Trophoblast cell (in vitro differentiated cells and primary cell): ENCODE measurements at places on chromosomes 2 and 18.

DNA sequence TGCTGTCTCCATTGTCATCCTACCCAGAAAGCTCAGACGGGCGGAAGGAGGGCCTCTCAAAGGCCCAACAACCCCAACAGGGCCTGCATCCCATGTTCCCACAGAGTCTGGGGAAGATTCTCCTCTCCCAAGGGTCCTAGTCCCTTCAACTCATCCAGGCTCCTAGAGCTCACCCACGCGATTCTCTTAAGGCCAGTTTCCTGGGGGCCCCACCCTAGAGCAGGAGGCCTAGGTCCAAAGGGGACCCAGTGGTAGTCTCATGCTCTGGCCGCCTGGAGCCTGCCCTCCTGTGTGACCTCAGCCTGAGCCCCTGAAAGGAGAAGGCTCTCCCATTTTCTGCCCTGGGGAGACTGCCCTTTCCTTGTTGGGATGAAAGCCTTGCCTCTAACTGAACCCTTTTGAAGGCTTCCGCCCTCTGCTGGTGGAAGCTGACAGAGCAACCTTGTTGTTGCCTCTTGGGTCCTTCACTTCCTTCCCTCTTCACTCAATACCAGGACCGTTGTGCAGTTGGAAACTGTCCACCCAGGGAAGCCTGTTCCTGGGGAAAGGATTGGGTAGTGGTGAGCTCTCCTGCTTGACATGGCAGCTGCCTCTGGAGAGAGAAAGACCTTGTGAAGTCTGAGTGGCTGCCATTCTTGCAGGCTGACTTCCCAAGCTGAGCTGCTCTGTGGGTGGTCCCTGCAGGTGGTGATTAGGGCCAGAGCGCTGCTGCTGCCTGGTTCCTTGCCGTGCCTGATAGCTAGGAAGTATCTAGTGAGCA lies 86.0 kb upstream of the ALPP start:
- peak; percentile 79 for DNase-seq

DNA sequence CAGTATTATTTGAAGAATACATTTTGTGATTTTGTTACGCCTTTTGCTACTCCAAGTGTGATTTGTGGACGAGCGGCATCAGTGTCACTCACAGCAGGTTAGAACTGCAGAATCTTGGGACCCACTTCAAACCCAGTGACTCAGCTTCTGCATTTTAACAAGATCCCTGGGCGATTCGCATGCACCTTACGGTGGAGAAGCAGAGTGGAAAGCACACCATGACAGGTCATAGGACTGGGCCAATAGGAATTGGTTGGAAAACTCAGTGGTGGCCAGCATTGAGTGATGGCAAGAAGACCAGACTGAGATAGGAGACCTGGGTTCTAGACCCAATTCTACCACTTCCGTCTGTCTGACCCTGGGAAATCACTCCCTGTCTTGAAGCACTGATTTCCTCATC lies 26.3 kb downstream of the CTLA4 start:
- peak; percentile 36 for DNase-seq

DNA sequence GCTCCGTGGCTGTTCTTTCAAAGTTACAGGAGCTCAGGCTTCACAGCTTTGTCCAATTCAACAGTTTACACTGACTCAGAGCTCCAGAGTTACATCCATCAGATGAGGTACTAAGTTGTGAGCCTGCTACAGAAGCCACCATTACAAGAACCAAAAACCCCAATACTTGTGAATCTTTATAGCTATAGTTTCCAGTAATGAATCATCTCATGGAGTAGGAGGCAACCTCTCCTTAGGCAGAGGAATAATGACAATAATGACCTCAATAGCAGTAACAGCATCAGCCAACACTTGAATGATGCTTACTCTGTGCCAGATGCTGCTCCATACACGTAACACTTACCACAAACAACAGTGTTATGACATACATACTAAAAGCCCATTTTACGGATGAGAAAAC lies 3.6 kb downstream of the ZC3H8 start:
- DNase-seq, result no peak

- DNase-seq, result no peak
Measured at GRCh38 chr2:19246496-19246895, 111.9 kb downstream of the OSR1 start.

GRCh38 chr2:122136056-122136455 lies 380.6 kb downstream of the TSN start:
- peak; percentile 35 for DNase-seq

GRCh38 chr2:54514822-54515569 lies 58.9 kb downstream of the SPTBN1 start:
- no peak for DNase-seq

DNA sequence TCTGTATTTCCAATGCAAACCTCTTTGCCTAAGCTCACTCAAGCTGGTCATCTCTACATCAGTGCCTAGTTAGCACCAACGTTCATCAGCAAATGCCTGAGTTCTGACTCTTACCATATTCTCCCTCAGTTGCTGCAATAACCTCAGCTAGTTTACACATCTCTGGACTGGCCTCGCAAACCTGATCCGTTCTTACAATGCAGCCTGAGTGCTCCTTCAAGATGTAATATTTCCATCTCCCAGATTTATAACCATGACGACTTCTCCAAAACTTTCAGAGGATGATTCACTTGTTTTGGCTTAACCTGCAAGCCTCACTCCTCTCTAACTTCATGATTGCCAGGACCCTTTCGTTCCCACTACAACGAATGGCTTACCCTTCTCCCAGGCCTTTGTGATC lies 69.7 kb downstream of the DIPK1C start:
- DNase-seq, result no peak

- DNase-seq, result no peak
Measured at GRCh38 chr2:241200822-241201395, 12.4 kb downstream of the ANO7 start.

DNA sequence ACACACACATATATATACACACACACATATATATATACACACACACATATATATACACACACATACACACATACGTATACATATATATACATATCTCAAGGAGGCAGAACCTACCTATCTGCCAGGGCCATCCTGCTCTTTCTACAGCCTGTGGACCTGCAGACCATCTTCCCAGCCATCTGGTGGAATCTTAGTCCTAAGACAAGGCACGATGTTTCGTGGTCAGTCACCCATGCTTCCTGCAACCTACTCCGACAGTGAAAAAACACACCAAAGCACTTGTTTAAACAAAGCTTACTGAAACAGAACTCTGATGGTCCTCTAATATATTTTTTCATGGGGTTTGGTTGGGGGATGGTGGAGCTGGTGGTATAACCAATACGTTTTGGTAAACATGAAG lies 164.2 kb upstream of the ZNF521 start:
- no peak for DNase-seq

DNA sequence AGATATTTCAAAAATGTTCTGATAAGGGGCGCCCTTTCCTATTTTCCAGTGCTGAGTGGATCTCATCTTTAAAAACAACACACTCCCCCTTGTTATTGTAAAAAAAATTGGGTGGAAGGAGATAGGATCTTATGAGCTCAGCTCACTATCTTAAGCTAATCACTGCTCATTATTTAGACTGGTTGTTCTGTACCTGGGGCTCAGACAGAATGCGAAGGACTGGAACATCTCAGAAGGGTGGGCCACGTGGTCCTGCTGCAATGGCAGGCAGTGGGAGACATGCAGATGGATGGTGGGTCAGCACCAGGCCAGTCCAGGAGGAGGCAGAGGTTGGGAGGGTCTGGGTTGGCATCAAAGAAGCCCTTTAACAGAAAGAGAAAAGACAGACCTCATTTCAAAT lies 48.3 kb upstream of the GPR155 start:
- DNase-seq, result no peak

DNA sequence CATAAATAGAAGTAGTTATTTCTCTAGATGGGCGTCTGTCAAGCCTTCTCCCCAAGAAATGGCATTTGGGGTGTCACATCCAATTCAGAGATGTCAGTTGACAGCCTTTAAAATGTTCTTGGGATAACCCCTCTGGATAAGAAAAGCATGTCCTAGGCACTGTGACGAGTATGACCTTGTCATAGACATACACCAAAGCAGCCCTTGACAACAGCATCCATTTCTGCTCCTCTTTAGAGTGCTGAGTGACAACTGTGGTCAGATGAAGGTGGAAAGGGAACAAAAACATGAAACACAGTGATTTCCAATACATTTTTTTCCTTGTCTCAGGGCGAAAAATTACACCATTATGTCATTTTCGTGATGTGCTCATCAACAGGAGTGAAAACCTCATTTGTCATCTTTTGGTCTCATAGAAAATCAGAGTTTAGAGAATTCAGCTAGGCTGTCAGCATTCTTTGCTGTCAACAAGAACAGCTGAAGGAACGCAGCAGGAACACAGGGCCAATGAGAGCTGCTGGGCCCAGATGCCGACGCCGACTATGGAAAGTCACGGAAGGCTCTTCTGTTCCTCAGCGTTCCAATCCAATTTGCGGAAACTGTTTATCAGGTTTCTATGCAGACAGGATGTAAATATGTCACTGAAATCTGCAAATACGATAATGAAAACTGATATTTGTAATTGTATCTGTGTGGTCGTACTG lies 193.2 kb downstream of the ICOS start:
- DNase-seq, result peak; percentile 61

DNA sequence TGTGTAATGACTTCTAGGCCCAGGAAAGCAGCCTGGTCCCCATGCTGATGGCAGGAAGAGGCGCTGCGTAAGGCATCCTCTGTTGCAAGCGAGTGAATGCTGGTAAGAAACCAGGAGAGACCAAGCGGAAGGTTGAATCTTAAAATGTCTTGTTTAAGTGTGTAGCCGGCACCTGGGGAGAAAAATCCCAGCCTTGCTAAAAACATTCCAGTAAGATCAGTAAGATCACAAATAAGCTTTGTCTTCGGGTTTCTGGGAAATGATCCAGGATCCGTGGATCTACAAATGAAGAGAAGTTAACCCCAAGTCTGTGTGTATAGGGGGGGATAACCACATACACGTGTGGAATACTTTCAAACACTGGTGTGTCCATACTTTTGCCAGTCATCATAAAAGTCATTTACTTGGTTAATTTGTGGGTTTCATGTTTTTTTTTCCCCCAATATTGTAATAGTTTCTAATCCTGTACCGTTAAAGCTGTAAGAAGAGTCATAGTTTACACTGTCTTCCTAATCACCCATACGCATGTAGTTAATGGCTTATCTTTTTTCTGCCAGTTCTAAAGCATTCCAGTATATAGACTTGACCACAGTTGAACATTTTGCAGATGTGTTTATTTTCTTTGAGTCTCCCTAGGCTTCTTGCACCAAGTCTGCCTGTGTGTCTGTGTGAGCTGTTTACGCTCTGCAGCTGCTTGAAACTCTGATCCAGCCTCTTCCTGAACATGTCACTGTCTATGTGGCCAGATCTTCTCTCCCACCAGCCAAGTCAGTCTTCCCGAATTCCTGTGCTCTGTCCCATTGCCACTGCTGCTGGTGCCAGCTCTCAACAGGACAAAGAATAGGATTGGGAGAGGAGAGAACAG lies 135.9 kb upstream of the ARL4C start:
- DNase-seq, result peak; percentile 67

GRCh38 chr2:219287580-219288265 lies 8.6 kb downstream of the DNAJB2 start:
- DNase-seq, result no peak

DNA sequence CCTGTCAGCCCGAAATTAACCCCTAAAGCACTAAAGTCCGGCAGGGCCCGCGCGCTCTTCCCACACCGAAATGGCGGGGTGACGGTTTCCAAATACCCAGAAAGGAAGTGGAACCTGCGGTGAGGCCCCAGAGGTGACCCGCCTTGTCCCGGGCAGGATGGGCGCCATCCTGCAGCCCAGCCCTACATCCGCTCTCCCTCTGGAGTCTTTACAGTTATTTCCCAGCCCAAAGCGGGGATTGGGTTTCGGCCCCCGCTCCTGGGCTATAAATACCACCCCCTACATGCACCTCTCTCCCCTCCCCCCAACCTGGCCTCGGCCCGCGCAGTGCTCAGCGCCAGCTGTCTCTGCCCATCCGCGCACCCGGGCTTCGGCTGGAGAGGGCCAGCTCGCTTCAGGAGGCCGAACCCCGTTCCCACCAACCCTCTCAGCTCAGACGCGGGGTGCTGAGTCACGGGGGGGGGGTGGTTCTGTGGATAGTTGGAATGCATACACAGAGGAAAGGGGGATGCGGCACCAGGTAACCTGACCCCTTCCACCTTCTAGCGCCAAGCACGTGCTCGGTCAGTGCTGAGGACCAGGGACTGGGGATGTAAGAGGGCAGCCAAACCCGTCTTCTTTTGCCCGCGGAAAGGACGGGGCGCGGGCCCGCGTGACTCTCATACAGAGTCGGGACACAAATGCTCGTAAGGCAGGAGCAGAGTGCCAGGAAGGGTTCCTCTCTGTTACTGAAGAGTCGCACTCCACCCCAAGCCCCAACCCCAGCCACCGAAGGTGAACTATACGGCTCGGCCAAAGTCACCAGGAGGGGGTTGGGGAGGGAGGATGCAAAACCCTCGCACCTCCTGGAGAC lies at the start of gene TUBA4B:
TSS of gene TUBA4B (plus strand) at position 344 of the 853 bp plus-strand sequence. CDS start at position 509, 165 bp downstream.
- no peak for DNase-seq
